ENCODE measurements at places on chromosomes 6 and 20.

GRCh38 chr6:23454080-23454976, 671.7 kb upstream of the NRSN1 start:
- DNase-seq, result no peak

DNA sequence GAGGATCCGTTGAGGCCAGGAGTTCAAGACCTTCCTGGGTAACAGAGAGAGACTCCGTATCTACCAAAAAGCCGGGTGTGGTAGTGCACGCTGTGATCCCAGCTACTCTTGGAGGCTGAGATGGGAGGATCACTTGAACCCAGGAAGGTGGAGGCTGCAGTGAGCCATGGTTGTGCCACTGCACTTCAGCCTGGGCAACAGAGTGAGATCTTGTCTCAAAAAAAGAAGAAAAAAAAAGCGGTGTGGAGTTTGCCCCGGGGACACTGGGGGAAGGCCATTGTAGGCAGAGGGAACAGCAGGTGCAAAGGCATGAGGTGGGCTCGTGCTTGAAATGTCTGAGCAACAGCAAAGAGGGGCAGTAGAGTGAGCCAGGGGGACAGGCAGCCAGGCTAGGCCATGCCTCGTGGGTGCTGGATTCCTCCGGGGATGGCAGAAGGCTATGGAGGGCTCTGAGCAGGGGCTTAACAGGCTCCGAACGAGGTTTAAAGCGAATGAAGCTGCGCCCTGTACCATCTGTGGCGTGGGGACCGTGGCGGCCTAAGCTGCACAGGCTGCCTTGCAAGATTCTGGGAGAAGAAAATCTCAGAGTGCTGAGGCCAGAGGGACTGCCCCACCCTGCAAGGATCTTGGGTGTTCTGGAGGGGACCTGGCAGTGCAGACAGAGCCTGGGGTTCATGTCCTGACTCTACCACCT, 36.9 kb upstream of the NOL4L start:
- DNase-seq, result no peak

DNA sequence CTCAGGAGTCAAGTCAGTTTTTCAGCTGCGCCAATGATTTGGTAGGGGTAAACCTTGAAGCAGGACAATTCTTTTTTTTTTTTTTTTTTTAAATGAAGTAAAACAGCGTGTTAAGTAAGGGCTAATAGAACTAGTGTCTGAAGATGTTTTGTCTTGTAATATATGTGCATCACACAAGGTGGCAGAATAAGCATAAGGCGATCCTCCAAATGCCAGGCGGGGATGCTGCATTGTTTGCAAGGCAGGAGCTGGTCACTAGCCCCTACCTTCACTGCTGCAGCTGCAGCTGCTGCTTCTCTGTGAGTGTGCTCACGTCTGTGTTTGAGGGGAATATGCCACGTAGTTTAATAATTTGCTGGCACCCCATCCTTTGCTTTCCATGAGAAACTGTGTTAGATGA, 272.7 kb upstream of the MAP3K7 start:
- no peak for DNase-seq

DNA sequence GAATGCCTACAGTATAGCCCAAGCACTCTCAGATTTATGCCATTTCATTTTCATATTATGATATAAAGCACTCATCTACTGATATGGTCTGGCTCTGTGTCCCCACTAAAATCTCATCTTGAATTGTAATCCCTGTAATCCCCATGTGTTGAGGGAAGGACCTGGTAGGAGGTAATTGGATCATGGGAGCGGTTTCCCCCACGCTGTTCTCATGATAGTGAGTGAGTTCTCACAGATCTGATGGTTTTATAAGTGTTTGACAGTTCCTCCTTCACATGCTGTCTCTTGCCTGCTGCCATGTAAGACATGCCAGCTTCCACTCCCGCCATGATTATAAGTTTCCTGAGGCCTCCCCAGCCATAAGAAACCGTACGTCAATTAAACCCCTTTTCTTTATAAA, 171.7 kb downstream of the OTOR start:
- no peak for DNase-seq

- no peak for DNase-seq
Measured at GRCh38 chr6:150949526-150949925, 84.0 kb downstream of the MTHFD1L start.

GRCh38 chr6:31791324-31792089, 4.0 kb downstream of the VARS1 start:
- no peak for DNase-seq

DNA sequence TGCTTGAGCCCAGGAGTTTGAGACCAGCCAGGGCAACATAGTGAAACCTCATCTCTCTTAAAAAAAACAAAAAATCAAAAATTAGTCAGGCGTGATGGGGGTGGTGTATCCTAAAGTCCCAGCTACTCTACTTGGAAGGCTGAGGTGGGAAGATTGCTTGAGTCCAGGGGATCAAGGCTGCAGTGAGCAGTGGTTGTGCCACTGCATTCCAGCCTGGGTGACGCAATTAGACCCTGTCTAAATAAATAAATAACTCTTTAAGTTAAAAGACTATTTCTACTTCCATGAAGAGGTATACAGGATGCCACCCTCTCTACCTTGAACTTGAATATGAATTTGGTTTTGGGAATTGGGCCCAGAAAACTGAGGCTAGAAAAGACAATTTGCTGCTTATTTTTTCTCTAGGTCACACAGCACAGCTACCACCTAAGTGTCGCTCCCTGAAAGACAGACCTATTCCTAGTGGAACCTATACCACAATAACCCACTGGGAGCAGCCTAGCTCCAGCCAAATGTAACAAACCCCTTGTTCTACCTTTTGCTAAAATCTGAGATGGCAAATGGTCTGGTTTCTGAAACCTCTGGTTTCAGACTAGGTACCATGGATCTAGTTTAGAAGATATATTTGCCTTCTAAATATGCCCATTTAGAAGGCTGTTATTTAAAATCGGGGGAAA, 35.2 kb downstream of the HMGCLL1 start:
- no peak for DNase-seq

GRCh38 chr6:39206250-39206721, 23.0 kb downstream of the KCNK5 start:
- DNase-seq, result no peak

- no peak for DNase-seq
Measured at GRCh38 chr6:155303361-155303870, 10.9 kb downstream of the TFB1M start.
